Chondrocyte (in vitro differentiated cells): ENCODE measurements at places on chromosomes 1 and 21.
A peak's percentile ranks its signal among the peaks of the same experiment; 100 is the strongest.

DNA sequence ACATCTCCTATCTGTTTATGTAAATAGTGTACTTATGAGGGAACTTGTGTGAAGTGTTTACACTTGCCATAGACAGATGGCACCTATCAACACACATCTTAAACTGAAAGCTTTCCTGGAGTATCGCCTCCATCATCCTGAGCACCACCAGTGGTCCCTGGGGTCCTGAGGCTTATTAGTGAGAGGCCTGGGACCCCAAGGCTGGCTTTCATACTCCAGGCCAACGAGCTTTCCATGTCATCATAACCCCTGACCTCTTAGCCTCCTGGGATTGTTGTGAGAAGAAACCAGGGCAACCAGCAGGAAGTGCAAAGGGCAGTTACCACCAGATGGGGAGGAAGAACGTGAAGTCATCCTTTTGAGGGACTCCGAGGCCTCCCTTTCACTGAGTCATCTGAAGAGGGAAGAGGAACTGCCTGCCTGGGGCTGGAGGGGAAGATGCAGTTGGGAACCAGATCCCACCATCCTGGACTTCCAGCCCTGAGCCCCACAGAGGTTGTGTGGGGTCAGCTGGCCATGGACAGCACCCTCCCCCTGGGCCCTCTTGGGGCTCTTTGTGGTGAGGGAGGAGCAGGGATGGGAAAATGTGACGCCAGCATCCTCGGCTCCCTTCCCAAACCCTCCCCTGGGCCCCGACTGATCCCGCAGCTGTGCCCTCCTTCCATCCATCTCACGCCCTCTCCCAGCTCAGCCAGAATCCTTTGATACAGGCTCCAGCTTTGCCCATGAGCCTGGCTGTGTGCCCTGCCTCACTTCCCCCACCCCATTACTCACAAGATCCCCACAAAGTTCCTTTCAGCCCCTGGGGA is 5.8 kb downstream of the INKA2 start:
- DNase-seq = no peak
- H3K4me3 ChIP-seq = no peak overlapping the region
- no peaks in the 10 kb centered on the region for H3K36me3 ChIP-seq
- no peaks in the 10 kb centered on the region for H3K4me1 ChIP-seq

GRCh38 chr1:23395154-23395724 is 25.6 kb upstream of the ZNF436 start:
- H3K27me3 ChIP-seq = no peaks in the 10 kb centered on the region
- H3K36me3 ChIP-seq = peaks cover 3% of the 10 kb centered on the region
- no peak overlapping the region for H3K4me3 ChIP-seq
- peak overlapping the region; percentile 83 for H3K27ac ChIP-seq

DNA sequence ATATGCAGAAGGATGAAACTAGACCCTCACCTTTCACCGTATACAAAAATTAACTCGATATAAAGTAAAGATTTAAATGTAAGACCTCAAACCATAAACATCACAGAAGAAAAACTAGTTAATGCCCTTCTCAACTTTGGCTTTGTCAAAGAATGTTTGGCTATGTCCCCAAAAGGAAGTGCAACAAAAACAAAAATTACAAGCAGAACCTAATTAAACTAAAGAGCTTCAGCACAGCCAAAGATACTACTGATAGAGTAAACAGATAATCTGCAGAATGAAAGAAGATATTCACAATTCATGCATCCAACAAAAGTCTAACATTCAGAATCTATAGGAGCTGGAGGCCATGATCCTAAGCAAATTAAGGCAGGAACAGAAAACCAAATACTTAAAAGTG is 824.6 kb upstream of the NEGR1 start:
- H3K36me3 ChIP-seq = peaks cover 2% of the 10 kb centered on the region
- H3K27ac ChIP-seq = no peak overlapping the region
- no peaks in the 10 kb centered on the region for H3K4me1 ChIP-seq
- H3K27me3 ChIP-seq = peaks cover 3% of the 10 kb centered on the region

GRCh38 chr1:27652111-27652864 is 17.3 kb upstream of the FGR start:
- H3K4me3 ChIP-seq = no peak overlapping the region
- H3K27ac ChIP-seq = no peak overlapping the region
- no peaks in the 10 kb centered on the region for H3K36me3 ChIP-seq
- H3K27me3 ChIP-seq = no peaks in the 10 kb centered on the region
- DNase-seq = no peak
